ENCODE measurements at places on chromosomes 6 and 20.

- no peak for DNase-seq
Measured at GRCh38 chr6:121497970-121498375, 62.5 kb downstream of the GJA1 start.

DNA sequence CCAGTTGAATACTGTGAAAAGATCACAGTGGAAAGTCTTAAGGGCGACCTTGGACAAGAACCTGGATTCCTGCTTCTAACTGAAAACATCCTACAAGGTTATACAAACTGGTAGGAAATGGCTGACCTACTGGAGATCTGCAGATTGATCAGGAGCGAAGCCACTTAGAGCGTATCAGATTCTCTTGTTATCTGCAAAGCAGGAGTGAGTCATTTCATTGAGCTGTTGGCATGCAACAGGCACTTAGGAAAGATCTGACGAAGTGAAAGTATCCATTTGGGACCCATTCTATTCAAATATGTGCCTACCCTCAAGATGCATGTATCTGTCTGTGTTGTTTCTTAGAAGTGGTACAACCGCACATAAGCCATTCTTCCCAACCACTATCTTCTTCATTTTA, 131.2 kb upstream of the RIN2 start:
- no peak for DNase-seq

DNA sequence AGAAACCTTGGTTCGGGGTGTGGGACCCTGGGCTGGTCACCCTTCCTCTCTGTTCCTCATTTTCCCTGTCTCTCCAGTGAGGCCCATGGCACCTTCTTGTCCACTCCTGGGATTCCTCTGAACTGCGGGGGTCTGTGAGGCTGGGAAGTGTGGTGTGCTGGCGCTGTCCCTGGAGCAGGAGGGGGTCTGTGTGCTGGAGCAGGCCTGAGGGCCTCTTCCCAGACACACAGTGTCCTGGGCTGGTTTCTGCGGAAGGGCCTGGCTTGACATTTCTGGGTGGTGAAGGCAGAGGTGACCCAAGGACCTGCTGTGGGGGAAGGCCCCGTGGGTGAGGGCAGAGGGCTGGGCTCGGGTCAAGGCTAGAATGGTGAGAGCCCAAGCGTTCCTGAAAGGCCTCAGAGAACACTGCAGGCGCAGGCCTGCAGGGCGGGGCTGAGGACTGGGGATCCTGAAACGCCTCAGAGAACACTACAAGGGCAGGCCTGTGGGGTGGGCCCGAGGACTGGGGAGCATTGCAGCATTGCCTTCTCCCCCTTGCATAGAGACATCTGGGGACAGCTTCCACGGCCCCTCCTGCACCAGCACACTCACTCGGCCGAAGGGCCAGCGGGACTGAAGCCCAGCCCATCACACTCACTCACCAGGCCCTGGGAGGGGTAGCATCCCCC, 10.6 kb upstream of the BAK1 start:
- no peak for DNase-seq

GRCh38 chr6:140441256-140441655, 1066.8 kb upstream of the CITED2 start:
- DNase-seq: no peak

GRCh38 chr20:33910056-33910455, 83.7 kb upstream of the RALY start:
- no peak for DNase-seq

- peak; percentile 88 for DNase-seq
Measured at GRCh38 chr20:41136680-41137613, at the start of gene PLCG1. TSS of gene PLCG1 (plus strand) at chr20:41137543. CDS start at chr20:41137642, 99 bp downstream.

DNA sequence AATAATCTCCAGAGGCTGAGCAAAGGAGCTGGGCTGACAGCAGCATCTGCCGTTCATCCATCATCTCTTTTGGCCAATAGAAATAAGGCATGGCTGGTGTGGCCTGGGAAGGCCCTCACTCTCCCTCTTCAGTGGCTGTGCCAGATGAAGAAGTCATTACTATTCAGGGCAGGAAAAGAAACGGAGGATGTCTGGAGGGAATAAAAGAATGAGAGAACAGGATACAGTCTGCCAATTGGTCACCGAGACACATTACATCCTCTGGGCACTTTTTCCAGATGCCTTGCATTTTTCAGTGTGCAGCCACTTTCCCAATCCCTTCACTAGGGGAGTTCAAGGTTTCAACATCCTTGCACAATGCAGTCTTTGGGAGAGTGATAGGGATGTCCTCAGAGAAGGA, 32.2 kb upstream of the VGLL2 start:
- no peak for DNase-seq

DNA sequence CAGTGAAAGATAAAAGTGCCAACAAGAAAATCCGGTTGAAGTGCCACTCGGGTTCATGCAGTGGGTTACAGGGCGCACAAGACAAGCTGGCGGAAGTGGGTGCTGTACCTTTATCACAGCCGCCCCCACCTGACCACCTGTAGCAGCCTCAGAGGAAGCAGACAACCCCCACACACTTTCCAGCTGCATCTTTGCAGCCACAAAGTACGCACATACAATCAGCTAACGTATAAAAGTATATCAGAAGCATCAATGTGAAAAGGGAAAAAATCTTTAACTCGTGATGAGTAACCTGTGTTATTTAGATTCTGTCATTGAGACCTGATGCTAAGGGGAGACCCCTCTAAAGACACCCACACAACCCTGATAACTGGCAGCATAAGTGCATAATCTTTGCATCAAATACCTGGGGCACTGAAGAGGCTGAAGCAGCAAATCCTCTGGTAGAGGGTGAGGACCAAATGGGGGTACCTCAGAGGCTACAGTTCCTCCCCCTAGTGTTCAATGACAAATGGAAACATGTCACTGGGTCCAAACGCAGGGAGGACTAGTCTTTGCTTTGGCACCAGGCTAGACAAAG, 22.1 kb downstream of the BACH2 start:
- DNase-seq: no peak

GRCh38 chr6:141700819-141701218, 431.9 kb upstream of the GJE1 start:
- no peak for DNase-seq

DNA sequence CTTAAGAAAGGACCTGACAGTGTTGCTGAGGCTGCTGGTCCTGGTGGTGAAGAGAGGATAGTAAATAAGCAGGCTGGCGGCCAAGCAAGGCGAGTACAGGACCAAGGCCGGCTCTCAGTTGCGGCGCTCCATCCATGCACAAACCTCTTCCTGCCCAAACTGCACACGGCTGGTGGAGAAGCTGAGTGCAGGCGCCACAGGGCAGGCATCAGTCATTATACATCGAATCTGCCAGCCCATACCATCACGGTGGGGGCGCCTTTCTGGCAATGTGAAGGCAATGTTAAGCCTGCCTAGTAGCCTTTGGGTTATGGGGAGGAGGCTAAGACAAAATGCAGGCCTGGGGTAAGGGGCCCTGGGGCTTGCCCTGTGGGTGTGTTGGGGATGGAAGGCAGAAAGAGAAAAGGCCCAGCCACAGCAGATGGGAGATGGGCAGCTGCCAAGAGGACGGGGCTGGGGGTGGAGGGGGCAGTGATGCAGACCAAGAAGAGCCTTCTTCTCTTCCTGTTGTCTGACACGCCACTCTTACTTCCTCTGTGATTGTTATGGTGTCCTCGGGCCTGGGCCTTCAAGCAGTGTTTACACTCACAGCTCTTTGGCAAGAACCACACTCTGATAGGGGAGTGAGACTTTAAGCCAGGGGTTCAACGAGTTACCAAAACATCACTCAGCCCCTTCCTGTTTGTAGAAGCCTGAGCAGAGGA, 20.3 kb upstream of the KCNK16 start:
- no peak for DNase-seq

- no peak for DNase-seq
Measured at GRCh38 chr6:90216072-90216977, 80.3 kb downstream of the BACH2 start.

DNA sequence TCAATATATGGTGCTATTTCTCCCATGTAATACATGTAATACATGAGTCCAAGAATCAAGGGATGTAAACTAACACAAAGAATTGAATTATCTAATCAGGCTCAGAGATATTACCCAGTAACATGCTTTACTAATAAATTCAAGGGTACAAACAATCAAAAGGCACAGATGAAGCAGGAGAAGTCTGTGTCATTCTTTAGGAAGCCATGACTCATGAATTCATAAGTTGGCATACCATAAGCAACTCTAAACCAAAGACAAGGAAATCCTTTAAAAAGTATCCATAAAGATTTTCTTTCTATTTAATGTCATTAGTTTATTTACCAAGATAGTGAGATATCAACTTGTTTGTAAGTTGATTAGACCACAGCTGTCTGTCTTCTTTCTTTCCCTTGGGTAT, 446.0 kb upstream of the IMPG1 start:
- no peak for DNase-seq

- DNase-seq: no peak
Measured at GRCh38 chr6:111975466-111975865, 78.4 kb upstream of the CCN6 start.

DNA sequence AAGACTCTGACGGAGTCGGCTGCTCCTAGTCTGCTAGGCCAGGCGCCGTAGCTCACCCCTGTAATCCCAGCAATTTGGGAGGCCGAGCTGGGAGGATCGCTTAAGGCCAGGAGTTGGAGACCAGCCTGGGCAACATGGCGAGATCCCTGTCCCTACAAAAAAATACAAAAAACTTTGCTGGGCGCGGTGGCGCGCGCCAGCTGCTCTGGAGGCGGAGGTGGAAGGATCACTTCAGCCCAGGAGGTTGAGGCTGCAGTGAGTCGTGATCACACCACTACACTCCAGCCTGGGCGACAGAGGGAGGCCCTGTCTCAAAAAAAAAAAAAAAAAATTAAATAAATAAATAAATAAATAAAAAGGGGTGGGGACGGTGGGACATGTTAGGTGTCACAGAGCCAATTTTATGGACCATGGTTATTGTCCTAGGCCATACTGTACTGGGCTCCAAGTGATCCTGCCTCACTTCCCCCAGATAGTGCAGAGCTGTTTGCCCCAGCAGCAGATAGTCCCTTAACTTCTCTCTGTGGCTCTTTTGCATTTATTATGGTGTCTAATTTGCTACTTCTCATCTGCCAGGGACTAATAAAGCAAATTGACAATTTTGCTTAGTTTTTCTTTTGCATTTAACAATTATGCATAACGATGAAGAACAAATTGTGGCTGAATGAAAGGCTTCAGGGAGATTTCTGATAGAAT, 5.2 kb downstream of the PI16 start:
- no peak for DNase-seq

DNA sequence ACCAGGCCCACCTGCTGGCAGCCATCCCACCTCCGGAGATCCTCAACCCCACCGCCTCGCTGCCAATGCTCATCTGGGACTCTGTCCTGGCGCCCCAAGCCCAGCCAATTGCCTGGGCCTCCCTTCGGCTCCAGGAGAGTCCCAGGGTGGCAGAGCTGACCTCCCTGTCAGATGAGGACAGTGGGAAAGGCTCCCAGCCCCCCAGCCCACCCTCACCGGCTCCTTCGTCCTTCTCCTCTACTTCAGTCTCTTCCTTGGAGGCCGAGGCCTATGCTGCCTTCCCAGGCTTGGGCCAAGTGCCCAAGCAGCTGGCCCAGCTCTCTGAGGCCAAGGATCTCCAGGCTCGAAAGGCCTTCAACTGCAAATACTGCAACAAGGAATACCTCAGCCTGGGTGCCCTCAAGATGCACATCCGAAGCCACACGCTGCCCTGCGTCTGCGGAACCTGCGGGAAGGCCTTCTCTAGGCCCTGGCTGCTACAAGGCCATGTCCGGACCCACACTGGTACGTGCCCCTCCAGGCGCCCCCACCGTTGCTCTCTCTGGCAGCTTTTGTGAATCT, 1.1 kb downstream of the SNAI1 start:
- no peak for DNase-seq

DNA sequence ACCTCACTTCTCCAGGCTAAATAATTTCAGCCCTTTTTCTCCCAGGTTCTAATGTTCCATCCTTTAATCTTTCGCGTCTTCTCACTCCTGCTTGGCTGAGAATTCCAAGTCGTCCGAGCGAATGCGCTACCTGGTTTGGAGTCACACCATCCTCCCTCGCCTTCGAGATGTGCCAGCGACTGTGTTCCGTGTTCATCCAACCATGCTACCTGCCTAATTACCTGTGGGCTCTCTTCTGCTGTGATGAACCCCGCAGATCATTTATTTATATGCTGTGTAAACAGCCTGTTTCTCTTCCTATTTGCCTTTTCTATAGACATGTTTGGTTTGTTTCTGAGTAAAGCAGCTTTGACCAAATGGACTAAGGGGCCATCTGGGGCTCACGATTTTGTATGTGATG, 83.5 kb upstream of the TMEM181 start:
- peak; percentile 70 for DNase-seq

GRCh38 chr20:44182135-44182765, 4.7 kb downstream of the JPH2 start:
- no peak for DNase-seq

GRCh38 chr20:50429412-50429811, 80.8 kb upstream of the PTPN1 start:
- DNase-seq: no peak

DNA sequence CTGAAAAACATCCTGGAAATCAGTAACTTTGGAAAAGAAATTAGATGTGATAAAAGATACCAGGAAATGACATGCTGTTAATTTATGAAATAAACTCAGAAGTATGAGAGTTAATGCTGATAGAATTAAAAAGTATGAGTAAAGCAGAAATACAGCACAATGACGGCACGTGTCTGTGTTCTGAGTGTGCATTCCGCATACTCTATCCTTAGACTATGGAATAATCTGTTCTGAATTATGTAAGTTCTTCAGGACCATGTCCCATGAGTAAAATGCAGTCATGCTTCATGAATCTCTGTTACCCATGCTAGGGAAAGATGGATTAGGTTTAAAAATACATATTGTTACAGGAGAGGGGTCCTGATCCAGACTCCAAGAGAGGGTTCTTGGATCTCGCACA, 21.7 kb downstream of the HECA start:
- no peak for DNase-seq

DNA sequence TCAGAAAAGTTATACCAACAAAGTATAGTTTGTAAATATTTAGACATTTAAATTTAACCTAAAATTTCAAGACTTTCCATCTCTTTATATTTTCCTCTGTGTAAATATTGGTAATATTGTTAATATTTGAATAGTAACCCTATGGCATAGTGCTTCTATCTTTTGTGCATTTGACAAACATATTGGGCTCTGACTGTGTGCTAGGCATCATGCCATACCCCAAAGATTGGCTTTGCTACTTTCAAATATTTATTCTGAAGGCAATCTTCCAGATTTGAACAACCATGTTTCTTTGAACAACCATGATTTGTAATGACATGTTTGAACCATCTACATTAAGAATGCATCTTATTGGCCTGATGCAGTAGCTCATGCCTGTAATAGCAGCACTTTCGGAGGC, 15.5 kb upstream of the PRDM1 start:
- DNase-seq: no peak

- peak; percentile 30 for DNase-seq
Measured at GRCh38 chr6:14129575-14129974, 12.0 kb downstream of the CD83 start.

GRCh38 chr20:64146301-64146935, 17.8 kb upstream of the MYT1 start:
- DNase-seq: peak; percentile 87

- no peak for DNase-seq
Measured at GRCh38 chr20:25037288-25038102, 20.4 kb downstream of the ACSS1 start.

GRCh38 chr20:60882836-60883235, 369.2 kb upstream of the CDH4 start:
- DNase-seq: no peak

Data from NCI-H1105 (cell line).